ENCODE measurements at places on chromosomes 1 and 21.

DNA sequence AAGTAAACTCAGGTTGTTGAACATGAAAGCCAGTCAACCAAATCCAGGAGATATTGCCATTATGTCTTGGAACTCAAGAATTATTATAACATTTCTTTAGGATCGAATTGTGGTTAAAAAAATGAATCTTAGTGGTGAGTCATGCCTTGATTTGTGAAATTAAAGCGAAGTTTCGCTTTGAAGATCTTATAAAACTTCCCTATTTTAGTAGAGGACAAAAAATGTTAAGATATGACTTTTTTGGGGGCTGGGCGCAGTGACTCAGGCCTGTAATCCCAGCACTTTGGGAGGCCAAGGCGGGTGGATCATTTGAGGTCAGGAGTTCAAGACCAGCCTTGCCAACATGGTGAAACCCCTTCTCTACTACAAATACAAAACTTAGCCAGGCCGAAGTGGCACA lies 39.5 kb upstream of the PTBP2 start:
- no peak for DNase-seq

- DNase-seq, result no peak
These were observed 151.0 kb downstream of the ST6GALNAC5 start for GRCh38 chr1:77018311-77018710.

GRCh38 chr1:2914702-2915101 lies 106.6 kb upstream of the ACTRT2 start:
- DNase-seq, result no peak

- DNase-seq, result no peak
These were observed 79.6 kb upstream of the GCLM start for GRCh38 chr1:93988634-93989350.

GRCh38 chr1:90862782-90863181 lies 145.7 kb upstream of the BARHL2 start:
- DNase-seq, result no peak

- DNase-seq, result no peak
These were observed 39.0 kb upstream of the SAMSN1 start for GRCh38 chr21:14585122-14585521.

GRCh38 chr1:236978740-236979139 lies 25.5 kb downstream of the MT1HL1 start:
- no peak for DNase-seq

- DNase-seq, result no peak
These were observed 49.9 kb upstream of the HAO2 start for GRCh38 chr1:119318466-119319309.

DNA sequence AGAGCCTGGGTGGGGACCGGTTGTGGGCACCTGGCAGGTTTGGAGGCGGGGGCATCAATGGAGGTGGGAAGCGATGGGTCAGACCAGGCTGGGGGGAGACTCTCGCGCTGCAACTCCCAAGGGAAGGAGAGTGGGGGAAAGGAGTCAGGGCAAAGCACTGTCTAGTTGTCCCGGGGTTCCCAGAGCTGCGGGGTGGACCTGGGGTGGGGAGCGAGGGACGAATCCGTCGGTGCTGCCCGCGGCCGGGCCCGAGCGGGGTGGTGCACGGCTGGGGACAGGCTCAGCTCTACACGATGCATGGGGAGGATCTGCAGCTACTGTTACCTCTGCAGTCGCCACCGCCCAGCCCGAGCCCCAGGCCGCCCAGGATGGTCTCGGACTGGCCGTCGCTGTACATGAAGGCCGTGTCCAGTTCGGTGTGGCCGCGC lies 427 bp downstream of the AKR7A2 start:
- peak; percentile 37 for DNase-seq

GRCh38 chr1:59367301-59368007 lies 70.6 kb downstream of the FGGY start:
- DNase-seq, result no peak

- DNase-seq, result peak; percentile 89
These were observed 119.9 kb upstream of the JUN start for GRCh38 chr1:58903514-58904298.

GRCh38 chr1:36387141-36387949 lies 1.6 kb upstream of the STK40 start:
- no peak for DNase-seq

DNA sequence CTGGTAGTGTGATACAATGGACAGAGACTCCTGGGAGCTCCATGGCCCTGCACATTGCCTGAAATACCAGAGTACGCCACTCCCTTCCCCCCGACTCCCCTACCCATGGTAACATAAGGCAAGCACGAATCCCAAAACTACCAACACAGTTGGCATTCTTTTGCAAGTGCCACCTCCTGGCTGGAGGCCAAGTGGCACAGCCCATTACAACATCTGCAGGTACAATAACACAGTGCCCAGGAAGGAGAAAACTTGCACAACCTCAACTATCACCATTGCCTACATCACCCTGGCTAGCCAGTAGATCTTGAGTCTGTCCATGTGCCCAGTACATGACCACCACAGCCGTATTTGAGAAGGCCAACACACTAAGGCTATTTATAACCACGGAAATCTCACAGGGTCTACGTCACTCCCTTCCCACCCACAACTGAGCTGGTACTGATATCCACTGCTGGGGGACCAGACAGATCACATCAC lies 11.7 kb downstream of the ADAMTS1 start:
- no peak for DNase-seq
